ENCODE measurements at places on chromosomes 2 and 18.

- DNase-seq: no peak
Measured at GRCh38 chr2:239721531-239721930, 303.6 kb downstream of the NDUFA10 start.

DNA sequence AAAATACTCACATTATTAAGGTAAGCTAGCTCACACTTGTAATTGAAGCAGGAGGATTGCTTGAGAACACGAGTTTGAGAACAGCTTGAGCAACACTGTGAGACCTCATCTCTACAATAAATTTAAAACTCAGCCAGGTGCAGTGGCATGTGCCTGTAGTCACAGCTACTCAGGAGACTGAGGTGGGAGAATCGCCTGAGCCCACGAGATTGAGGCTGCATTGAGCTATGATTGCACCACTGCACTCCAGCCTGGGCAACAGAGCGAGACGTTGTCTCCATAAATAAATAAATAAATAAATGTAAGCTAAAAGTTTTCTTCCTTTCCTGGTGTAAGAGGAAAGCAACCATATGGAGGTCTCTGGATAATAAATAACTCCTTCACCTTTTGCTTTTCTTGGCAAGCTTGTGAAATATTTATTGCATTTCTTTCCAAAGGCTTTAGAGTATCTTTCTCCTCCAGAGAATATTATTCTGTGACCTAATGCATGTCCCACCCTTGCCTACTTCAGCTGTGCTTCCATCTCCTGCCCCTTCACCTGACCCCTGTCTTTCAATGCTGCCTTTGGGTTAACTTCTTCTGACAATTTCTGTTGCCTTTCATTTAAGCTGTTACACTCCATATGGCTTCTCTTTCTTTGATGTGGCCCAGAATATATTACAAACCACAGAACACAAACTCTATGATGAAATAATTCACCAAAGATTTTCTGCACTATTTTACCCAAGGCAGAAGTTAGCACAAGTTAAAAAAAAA, 280.7 kb upstream of the RND3 start:
- DNase-seq: no peak

DNA sequence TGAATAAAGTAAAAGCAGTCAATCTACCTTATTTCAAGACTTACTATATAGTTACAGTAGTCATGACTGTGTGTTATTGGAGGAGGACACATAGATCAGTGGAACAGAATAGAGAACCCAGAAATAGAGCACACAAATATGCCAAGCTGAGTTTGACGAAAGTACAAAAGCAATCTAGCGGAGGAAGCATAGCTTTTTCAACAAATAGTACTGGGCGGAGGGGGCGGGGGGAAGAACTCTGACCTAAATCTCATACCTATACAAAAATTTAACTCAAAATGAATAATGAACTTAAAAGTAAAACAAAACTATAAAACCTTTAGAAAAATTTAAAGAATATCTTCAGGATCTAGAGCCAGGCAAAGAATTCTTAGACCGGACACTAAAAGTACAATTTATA, 139.1 kb downstream of the AGPS start:
- DNase-seq: no peak

GRCh38 chr2:101985101-101985792, 6.5 kb upstream of the IL1R2 start:
- no peak for DNase-seq

GRCh38 chr2:138239902-138240491, 261.6 kb upstream of the SPOPL start:
- no peak for DNase-seq

DNA sequence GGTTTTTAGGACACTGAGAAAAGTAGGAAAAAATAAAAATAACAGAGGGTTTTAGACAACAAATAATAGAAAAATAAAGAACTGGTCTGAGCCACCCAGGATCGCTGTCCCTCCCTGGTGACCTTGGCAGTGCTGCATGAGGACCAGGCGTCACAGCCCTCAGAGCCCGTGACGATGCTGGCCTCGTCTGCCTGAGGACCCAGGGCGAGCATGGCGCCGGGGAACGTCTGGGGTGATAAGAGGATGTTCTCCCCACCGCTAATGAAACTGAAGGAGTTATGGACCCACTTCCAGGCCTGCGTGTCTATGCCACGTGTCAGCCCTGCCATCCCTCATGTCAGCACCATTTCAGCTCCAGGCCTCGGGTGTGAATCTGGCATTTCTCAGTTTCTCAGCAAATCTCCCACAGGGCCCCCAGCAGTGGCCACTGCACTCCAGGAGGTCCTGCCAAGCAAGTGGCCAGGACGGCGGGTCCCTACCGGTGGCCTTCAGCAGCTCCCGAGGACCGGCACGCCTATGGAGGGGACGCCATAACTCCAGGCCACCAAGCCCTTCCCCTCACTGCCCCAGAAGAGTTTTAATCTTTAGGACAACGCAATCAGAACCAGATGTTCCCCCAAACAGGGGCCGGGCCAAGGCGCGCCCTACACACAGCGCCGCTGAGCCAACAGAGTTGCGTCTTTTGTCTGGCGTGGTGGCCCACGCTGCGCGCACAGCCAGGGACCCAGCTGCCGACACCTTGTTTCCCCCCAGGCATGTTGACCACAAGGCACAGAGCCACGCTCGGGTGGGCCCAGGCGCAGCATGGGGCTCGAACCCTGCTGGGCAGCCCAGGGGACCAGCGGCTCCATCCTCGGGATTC, 179.7 kb downstream of the TWIST2 start:
- DNase-seq: no peak

- DNase-seq: no peak
Measured at GRCh38 chr2:27809761-27810241, 38.3 kb downstream of the MRPL33 start.

DNA sequence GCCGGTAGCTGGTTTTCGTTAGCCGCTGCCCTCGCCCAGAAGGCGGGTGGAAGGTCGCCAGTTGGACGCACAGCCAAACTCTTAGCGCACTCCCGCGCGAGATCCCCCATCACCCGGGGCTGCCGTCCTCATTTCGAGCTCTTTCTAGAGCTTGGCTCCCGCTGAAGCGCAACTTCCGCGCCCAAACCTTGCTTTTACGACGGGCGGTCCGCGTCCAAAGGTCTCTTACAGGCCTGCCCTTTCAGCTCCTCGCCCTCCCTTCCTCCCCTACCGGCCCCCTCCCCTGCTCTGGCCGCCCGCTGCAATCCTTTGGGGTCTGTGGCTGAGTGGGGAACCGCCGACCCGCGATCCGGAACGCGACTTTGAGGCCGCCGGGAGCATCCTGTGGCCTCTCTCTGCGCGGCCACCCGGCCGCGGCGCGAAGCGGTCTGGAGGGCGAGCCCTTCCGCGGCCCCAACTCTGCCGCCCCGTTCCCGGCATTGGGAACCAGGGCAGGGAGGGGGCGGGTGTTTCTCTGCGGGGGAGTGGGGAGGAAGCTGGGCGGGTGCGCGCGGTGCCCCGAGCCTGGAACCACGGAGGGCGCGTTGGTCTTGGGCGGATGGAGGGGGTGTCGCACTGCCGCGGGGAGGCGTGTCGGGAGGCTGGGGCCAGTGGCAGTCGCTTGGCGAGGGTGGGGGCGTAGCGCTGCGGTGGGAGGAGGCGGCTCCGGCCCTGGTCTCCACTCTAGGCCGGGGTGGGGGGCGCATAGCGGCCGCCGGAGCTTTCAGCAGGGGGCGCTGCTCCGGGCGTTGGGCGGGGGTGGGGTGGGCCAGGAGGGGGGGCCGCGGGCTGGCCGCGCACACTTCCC, at the start of gene GDF7:
TSS of gene GDF7 (plus strand) at position 841 of the 847 bp plus-strand sequence. CDS start 96 bp downstream, outside the sequence.
- no peak for DNase-seq

DNA sequence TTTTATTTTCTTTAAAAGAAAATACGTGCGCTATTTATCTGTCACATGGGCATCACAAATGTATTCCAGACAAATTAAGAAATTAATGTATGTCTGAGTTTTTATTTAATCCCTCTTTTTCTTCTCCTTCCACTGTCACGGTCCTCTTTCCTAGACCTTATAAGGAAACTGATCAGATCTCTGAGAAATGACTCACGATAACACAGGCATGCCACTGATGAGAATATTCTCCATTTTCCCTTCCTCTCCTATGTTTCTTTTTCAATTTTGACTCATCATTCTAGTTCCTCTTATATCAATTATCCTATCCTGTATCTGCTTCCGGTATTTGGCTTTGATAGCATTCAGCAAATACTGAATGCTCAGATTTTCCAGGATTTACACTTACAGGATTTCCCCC, 121.8 kb downstream of the DSC3 start:
- DNase-seq: no peak

DNA sequence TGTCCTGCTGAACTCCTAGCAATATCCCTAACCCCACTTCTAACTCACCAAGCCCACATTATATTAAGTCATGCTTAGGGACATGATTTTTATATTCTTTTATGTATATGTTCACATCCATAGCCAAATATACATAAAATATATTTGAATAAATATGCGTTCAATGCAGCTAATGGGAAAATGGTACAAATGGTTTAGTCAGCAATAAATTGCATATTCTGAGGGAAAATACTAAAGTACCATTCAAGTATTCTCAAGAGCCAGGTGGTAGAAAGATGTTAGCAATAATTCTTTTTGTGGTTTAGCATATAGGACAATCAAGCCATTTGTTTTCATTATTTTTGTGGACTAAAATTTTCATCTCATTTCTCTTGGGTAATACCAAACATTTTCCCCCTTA, 306.0 kb downstream of the TDRD15 start:
- no peak for DNase-seq

- DNase-seq: no peak
Measured at GRCh38 chr2:218555527-218555926, 12.6 kb downstream of the USP37 start.

GRCh38 chr2:97267411-97268074, 154.6 kb downstream of the ANKRD36 start:
- no peak for DNase-seq

DNA sequence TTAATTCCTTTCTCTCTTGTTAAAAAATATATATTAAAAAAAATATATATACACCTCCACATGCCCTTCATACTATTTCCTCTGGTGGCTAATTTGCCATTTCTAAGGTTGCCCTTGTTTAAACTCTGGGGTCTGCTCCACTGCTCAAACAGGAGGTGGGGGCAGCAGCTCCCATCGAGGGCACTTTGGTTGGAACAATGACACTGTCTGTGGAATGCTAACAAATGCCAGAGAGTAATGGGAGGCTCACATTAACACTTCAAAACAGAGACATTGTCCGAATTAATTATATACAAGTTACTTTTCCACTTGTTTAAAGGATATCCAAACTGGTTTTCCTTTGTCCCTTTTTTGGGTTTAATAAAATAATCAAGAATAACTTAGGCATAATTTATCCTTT, 58.8 kb upstream of the CD302 start:
- DNase-seq: no peak

DNA sequence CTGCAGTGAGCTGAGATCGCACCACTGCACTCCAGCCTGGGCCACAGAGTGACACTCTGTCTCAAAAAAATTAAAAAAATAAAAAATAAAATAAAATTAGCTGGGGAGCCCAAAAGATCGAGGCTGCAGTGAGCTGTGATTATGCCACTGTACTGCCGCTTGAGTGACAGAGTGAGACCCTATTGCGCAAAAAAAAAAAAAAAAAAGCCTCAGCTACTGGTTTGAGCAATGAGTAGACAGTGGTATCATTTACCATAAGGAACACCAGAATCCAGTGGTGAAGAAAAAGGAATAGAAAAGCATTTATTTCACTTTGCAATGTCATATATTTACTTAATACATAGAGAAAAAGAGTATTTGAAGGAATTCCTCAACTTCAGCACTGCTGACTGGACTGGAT, 3.0 kb downstream of the SAP130 start:
- DNase-seq: no peak

DNA sequence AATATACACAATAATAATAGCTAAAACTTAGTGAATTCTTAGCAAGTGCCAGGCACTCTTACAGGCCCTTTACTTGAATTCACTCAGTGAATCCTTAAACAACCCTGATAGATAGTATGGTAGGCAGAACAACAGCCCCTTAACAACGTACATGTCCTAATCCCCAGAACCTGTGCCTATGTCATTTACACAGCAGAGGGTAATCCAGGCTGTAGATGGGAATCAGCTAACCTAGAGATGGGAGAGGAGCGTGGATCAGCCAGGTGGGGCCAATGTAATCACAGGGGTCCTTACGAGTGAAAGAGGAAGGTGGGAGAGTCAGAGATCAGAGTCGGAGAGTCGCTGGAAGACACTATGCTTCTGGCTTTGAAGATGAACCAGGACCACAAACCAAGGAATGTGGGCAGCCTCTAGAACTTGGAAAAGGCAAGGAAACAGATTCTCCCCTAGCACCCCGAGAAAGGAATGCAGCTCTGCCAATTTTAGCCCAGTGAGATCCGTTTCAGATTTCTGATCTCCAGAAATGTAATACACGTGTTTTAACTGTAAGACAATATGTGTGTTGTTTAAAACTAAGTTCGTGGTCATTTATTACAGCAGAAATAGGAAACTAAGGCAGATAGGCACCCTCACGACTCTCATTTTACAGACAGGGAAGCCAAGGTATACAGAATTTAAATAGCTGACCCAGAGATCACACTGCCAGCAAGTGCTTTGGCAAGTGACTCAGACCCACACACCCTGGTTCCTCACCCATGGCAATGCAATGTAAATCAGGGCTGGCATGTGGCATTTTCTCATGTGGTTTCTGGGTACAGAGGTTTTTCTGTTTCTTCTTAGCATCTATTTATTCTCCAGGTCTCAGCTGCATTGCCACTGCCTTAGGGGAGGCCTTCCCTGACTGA, 68.9 kb downstream of the DOCK10 start:
- no peak for DNase-seq

DNA sequence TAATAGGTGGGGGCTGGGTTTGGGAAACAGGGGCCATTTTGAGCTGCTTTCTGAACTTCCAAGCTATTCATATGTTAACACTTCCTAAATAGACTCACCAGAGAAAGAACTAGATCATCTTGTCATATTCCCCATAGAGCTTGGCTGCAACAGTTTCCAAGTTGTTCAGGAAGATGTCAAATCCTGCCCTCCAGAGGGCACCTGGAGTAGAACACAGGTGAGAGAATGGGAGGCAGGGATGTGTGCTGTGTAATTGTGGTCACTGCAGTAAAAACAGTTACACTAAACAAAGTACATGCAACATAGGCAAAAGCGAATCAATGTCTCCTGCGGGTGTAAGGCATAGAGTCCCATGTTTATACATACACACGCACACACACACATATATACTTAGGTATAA, 34.5 kb upstream of the LRRC30 start:
- DNase-seq: no peak

GRCh38 chr18:12839526-12840196, 44.4 kb downstream of the PTPN2 start:
- DNase-seq: no peak

DNA sequence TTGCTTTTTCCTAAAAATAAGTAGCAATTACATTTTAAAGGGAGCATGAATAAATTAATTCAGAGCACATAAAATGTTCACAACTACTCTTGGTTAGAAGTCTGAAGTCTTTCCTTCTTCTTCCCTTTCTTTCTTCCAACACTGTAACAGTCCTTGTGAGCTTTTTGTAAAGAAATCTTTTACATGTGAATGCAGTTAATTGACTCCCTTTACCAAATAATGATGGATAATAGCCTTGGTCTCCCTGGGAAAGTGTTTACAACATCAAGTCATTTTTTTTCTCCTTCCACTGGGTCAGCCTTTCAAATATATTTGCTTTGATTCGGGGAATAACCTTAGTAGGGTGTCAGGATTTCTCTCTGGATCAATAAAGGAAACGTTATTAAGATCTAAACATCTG, 39.1 kb downstream of the CALCRL start:
- no peak for DNase-seq

- DNase-seq: no peak
Measured at GRCh38 chr2:62538756-62539155, 32.8 kb upstream of the TMEM17 start.

GRCh38 chr2:120237491-120237902, 14.3 kb upstream of the TMEM185B start:
- no peak for DNase-seq

GRCh38 chr2:29054430-29054829, 19.9 kb downstream of the PCARE start:
- no peak for DNase-seq

Measured in SW 1271 (cell line).